ENCODE measurements at places on chromosomes 2 and 18.

- no peak for DNase-seq
Observed at GRCh38 chr2:25290811-25291495, 50.8 kb downstream of the DNMT3A start.

DNA sequence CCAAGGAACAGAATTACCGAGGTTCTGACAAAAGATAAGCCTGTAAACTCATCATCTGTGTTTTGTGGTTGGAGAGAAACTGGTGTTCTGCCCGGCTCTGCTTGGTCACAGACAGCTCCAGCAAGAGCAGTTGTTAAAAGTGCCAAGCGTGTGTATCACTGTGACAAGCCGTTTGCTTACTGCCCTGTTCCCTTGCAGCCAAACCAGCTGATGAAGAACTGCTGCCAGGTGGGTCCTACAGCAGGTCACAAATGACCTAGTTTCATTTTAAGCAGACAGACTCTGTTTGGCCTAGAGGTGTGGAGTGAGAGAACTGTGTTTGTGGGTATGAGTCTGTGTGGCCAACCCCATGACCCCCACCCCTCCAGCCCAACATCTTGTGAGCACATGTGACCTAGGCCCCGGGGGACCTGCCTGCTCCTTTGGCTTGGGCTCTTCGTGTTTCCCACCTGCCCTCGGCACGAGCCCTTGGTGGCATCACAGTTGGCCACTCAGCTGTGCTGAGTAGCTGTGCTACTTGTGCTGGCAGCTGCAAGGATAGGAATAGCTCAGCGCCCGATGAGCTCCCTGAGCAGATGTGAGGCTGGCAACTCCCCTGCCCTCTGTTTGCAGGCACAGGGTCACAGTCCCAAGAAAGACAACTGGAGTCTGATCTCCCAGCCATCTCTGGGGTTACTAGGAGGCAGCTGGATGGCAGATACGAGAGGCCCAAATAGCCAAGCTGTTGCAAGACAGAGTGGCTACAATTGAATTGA, 9.7 kb downstream of the OXER1 start:
- DNase-seq, result no peak

- no peak for DNase-seq
Observed at GRCh38 chr2:179137200-179137759, 87.3 kb upstream of the CCDC141 start.

DNA sequence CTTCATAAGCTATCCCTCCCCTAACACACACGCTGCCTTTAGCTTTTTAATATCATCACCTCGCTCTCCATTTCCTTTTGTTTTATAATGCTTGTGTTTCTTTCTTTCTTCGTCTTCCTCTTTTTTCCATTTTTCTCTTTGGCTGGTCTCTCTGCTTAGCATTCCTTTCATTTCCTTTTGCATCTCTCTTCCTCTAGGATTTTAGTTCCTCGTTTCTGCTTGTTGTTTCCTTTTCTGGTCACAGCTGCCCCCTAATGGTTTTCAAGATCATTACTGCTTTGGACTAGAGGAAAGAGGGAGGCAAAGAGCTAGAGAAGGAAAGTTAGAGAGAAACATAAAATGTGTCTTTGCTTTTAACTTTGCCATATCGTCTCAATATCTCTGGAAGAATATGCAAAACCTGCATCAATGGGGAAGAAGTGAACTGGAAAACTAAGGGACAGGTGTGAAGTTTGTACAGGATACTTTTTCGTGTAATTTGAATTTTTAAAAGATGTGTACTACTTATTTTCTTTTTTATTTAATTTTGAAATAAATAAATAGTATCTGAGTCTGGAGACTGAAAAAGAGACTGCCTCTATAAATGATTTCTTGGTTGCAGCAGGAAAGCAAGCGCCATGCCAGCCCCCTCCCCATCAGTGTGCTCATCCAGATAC, 6.3 kb upstream of the NRP2 start:
- DNase-seq, result no peak

- DNase-seq, result no peak
Observed at GRCh38 chr2:107811411-107811810, 15.3 kb upstream of the RGPD4 start.

GRCh38 chr2:6943971-6944370, 26.8 kb downstream of the RNF144A start:
- no peak for DNase-seq

GRCh38 chr2:46847185-46847710, 68.4 kb downstream of the MCFD2 start:
- DNase-seq, result no peak

DNA sequence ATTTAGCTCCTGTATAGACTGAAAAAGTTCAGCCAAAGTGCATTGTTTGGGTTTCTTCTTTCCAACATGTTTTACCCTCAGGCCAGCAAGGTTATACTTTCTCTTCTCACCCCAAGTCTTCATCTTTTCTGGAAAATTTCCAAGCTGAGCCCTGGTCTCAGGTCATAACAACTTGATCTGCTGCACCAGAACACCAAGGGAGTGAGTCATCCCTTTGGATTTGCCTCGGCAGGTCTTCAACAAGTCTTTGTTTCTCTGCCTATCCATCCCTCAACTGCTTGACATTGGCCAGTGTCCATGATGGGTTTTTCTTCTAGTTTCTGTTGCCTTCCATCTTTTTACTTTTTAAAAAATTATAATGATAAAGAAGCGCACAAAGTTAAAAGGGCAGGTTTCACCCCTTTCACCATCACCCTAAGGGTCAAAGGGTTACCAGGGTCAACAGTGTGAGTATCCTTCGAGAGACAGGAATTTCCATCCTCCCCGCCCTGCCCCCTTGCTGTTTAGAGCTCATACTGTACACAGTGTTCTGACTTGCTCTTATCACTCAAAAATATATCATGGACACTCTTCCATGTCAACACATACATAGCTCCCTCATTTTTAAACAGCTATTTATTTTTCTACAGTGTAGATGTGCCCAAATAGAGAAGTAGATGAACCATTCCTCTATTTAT, 5.7 kb upstream of the SPATS2L start:
- no peak for DNase-seq

GRCh38 chr2:25490217-25490616, 148.5 kb upstream of the DNMT3A start:
- no peak for DNase-seq

GRCh38 chr2:44120428-44120827, 48.2 kb upstream of the PPM1B start:
- no peak for DNase-seq

DNA sequence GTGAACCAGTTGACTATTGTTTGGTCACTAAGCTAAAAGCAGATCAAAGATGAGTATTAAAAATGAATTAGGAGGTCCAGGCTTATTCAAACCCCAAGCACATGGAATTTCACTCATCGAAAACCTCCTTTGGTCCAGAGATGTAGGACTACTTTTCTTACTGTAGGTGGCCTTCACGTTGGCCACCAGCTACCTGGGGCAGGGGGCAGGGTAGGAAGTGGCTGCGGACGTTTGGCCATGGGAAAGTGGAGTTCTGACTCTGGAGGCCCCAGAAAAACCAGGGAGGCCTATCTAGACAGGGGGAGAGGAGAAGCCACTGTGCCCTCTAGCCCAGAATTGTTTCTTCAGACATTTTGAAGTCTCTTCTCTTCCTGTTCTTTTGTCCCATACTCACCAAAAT, 31.8 kb upstream of the CABLES1 start:
- DNase-seq, result no peak

All from iPS DF 6.9 (cell line).